ENCODE measurements at places on chromosomes 6 and 20. TPM values are rescaled to one million over a fixed set of nuclear protein-coding genes. Genes with fewer than 3 reads are reported as not detected.

TCFL5 gene
- total RNA-seq = 2.8 TPM

RAB44 gene
- 0.05 TPM for total RNA-seq

MOG gene
- total RNA-seq = not detected

FRK gene
- total RNA-seq = 1.4 TPM

TREM1 gene
- 0.25 TPM for total RNA-seq

APCDD1L gene
- 0.05 TPM for total RNA-seq

HRH3 gene
- total RNA-seq = not detected

ULBP1 gene
- 0.77 TPM for total RNA-seq

MLN gene
- not detected for total RNA-seq

FABP7 gene
- total RNA-seq = not detected

SLC22A16 gene
- total RNA-seq = not detected

CDSN gene
- not detected for total RNA-seq

GRM1 gene
- total RNA-seq = 0.02 TPM

PRL gene
- total RNA-seq = not detected

BPIFB4 gene
- total RNA-seq = not detected

NKX2-2 gene
- total RNA-seq = not detected

PLCB1 gene
- 1.2 TPM for total RNA-seq

SALL4 gene
- total RNA-seq = 2.0 TPM

SCGN gene
- 0.36 TPM for total RNA-seq

BCKDHB gene
- 6.4 TPM for total RNA-seq

RWDD2A gene
- 1.4 TPM for total RNA-seq

SLC26A8 gene
- total RNA-seq = 0.10 TPM

SH3BGRL2 gene
- 0.32 TPM for total RNA-seq

ARHGAP18 gene
- total RNA-seq = 5.2 TPM

C6orf15 gene
- 0.09 TPM for total RNA-seq

GNMT gene
- total RNA-seq = 0.13 TPM

HLA-DRA gene
- not detected for total RNA-seq

TAGAP gene
- not detected for total RNA-seq

ZNF322 gene
- 5.5 TPM for total RNA-seq

TMEM170B gene
- total RNA-seq = 1.1 TPM

PTCRA gene
- not detected for total RNA-seq

CST4 gene
- total RNA-seq = not detected

SMIM8 gene
- total RNA-seq = 2.0 TPM

ANKRD6 gene
- 2.0 TPM for total RNA-seq

LY6G6F gene
- not detected for total RNA-seq

SASH1 gene
- 2.7 TPM for total RNA-seq

ADGRG6 gene
- 43.1 TPM for total RNA-seq

FOXC1 gene
- 6.8 TPM for total RNA-seq
